ENCODE measurements at places on chromosomes 3 and 15.

GRCh38 chr3:126351771-126352475 is 5.3 kb downstream of the KLF15 start:
- DNase-seq = no peak

DNA sequence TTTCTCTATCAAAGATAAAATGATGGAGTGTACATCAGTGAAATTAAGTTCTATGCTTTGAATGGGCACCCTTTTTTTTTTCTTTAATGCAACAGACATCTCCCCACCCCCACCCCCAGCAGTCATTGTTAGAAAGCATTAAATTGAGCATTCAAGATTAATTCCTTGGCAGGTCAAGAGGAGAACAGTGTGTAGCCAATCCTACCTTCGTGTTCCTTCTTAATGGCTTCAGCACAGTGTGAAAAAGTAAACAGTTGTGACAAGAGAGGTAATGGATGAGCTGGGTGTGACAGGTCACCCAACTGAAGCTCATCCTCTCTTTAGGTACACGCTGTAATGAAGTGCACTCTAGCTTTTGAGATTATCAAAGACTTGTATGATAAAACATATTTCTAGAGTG is 198.5 kb upstream of the RARB start:
- DNase-seq = no peak

GRCh38 chr3:177787279-177788041 is 590.2 kb upstream of the TBL1XR1 start:
- DNase-seq = no peak

DNA sequence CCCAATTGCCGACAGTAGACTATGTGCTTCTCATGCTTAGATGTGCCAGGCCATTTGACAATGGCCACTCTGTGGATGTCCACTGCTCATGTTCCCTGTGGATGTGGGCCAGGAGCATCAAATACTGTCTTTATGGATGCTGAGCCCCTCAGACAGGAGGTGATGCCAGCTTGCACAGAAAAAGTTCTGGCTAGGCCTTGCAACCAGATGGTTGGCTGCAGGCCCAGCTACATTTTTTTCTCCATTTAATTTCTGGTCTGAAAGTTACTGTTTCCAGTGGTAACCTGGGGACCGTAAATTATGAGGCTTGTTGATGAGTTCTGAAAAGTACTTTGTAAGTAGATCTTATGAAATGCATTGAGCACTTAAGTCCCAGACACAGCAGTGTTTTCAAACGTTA is 228.5 kb downstream of the CHL1 start:
- no peak for DNase-seq

- no peak for DNase-seq
These were observed 67.2 kb upstream of the TSPAN3 start for GRCh38 chr15:77138167-77138522.

DNA sequence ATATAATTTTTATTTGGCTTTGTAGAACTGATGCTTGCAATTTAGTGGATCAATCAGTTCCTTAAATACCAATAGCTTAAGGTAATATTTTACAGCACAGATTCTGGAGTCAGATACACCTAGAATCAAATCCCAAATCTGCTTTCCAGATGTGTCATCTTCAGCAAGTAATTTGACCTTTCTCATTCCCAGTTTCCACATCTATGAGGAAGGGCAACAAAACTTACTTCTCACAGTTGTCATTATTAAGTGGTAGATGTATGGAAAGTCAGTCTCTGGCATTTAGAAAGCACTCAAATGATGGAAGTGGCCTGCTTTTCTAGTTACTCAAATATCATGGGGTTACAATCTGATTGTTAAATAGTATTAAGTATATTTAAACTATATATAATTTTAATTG is 767.0 kb downstream of the CADM2 start:
- no peak for DNase-seq

DNA sequence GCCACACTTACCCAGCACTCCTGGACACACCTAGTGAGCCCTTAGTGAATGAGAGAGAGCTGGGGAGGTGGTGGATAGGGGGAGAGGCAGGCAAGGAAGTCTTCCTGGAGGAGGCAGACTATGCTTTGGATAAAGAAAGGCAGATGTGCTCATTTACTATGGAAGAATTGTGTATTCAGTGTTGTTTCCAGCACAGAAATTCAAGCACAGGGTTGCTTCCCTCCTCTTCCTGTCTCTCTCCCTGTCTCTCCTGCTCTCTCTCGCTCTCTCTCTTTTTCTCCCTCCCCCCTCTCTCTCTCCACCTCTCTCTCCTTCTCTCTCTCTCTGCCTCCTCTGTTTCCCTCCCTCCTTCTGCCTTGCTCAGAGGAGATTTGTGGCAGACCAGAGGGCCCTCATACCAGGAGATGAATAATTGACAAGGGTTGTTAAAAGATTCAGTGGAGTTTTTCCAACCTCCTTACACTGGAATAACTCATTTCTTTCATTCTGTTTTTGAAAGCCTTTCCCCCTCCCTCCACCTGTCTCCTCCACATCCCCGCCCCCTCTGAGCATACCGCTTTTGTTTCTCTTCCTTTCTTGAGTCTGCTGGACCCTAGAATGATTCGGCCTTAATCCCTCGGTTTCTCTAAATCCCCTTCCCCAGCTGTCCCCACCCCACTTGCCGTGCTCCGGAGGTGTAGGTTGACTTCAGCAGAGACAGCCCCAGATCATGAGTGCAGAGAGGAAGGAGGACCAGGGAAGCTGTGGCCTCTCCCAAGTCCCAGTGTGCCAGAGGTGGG is 65.6 kb downstream of the CCDC33 start:
- DNase-seq = no peak

DNA sequence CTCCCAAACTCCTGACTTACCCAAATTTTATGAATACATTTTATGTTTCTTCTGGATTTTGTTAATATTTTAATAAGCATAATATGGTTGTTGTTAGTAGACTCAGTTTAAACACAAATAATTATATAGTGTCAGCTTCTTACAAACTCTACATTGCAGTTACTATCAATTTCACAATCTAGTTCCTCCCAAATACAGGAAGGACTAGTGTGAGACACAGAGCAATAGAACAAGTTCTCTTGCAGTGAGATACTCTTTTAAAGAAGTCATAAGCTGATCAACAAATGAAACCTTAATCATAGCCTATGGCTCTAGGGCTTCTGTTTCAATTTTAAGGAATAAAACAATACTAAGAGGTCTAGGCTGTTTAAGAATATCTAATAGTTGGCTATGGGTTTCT is 86.1 kb downstream of the SAMMSON start:
- no peak for DNase-seq

GRCh38 chr3:127457094-127457475 is 133.4 kb downstream of the TPRA1 start:
- no peak for DNase-seq

- no peak for DNase-seq
These were observed 21.9 kb upstream of the CPNE9 start for GRCh38 chr3:9681723-9682081.

DNA sequence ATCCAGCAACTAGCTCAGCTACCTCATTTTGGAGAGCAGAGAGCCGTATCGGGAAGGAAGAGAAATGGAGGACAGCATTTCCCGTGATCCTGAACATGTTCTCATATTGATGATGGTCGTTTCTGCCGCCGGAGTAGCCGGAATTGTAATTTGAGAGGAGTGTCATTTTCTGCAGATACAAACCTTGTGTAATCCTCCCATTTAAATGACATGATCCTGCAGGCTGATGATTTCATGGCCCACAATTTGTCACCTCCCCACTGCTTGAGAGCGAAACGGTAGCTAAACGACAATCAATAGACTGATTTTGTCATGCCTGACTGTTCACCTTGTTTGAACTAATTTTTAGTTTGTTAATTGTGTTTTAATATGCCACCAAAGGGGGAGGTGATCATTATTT is 126.5 kb upstream of the CNTN6 start:
- DNase-seq = no peak

DNA sequence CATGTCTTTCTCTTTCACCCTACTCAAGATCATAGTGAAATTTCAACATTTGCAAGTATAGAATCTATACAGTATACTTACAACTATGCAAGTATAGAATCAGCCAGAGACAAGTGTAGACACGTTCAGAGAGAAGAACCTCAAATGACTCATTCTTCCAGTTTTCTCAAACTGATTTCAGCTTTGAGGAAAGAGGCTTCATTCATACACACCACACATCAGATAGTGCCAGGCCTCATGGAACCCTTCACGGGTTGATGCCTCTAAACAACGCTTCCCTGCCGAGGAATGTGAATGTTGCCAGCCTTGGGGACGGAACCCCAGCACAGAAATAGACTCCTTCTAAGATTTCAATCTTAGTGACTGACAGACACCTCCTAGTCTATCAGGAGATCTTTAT is 135.7 kb downstream of the FOXP1 start:
- no peak for DNase-seq

DNA sequence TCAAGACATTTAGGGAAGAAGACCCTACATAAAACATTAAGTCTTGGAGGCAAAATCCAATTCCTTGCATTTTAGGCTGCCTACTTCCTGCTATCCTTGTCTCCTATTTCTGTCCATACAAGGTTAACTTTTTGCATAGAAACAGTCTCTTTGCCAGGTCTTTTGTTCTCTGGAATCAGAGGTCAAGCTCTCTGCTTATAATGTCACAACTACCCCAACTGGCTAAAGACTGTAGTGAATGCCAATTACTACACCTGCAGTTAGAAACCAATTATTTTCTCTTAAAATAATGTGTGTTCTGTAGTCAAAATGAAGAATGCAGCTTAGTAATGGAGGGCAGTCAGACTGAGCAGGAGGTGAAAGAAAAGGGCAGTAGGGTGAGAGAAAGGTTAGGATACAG is 856.2 kb downstream of the TUSC7 start:
- no peak for DNase-seq

DNA sequence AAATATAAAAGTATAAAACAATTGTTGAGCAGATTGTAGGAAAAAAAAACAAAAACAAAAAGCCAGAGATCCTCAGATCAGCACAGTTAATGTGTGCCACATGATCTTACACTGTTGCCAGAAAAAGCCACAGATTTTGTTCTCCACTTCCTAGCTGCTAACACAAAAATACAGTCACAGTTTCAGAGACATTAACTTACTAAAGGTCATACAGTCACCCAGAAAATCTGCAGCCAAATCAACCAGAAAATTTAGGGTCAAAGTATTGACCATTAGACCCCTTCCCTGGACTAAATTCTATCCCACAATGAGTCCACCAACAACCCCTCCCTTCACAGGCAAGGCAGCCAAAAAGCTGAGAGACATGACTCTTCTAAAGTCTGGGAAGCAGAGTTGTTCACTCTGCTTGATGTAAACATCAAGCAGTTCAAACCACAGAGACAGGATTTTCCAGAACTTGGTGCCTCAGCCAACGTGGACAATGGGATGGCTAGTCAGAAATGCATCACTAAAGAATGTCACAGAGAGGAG is 59.1 kb downstream of the SST start:
- DNase-seq = no peak

- DNase-seq = no peak
These were observed 35.9 kb downstream of the SATB1 start for GRCh38 chr3:18389108-18389733.

- no peak for DNase-seq
These were observed 8.7 kb downstream of the ATXN7 start for GRCh38 chr3:63872135-63872924.

DNA sequence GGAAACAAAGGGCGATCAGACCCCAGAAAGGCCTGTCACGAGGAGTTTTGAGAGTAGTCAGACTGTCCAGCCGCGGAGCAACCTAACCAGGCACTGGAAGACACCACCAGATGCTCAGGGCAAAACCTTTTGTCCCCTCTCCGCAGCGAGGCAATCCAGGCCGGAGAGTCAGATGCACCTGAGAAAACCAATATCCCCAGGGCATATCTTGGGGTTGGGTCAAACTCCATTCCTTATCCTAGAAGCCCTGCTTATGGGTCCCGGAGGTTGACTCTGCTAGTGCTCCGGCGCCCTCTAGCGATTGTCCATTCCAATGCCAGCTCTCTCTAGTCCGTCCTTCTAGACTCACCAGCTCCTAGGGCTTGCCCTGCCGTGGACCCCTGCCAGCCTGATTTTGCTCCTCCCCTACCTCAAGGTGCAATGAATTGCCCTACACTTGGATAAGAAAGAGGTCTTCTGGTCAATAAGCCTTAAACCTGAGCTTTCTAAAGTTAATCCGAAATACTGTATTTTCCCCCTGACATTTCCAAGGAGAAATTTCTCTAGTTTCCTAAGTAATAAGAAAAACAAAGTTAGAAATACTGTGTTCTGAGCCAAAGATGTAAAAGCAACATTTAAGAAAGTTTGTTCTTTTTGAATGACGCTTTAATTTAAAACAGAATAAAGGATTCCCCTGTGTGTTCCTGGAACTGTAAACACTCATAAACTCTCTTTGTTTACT is 5.5 kb downstream of the CPNE4 start:
- DNase-seq = no peak

DNA sequence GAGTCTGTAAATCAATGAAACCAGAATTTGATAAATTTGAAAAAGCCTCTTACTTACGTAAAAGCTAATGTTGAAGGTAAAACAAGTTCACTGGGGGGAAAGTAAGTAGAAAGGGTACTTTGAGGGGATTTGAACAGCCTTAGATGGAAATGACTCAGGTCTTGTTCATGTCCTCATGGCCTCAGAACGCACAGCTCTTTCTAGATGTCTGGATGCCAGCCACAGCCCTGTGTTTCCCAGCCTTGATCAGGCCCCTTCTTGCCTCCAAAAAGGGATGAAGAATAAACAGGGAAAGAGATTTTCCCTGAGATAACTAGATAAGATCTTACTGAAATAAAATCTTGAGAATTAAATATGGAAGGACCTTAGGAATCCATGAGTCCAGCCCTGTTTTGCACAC is 237.1 kb upstream of the GOLGA6L4 start:
- no peak for DNase-seq

DNA sequence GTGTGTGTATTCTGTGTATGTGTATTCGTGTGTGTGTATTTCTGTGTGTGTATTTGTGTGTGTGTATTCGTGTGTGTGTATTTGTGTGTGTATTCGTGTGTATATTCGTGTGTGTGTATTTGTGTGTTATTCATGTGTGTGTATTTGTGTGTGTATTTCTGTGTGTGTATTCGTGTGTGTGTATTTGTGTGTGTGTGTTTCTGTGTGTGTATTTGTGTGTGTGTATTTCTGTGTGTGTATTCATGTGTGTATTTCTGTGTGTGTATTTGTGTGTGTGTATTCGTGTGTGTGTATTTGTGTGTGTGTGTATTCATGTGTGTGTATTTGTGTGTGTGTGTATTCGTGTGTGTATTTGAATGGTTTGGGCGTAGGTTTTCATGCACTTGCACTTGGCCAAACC is 405.4 kb downstream of the SOX2 start:
- DNase-seq = no peak

GRCh38 chr15:80608688-80609087 is 86.4 kb upstream of the ABHD17C start:
- no peak for DNase-seq

- DNase-seq = no peak
These were observed 13.4 kb downstream of the GOLGB1 start for GRCh38 chr3:121736112-121736511.

DNA sequence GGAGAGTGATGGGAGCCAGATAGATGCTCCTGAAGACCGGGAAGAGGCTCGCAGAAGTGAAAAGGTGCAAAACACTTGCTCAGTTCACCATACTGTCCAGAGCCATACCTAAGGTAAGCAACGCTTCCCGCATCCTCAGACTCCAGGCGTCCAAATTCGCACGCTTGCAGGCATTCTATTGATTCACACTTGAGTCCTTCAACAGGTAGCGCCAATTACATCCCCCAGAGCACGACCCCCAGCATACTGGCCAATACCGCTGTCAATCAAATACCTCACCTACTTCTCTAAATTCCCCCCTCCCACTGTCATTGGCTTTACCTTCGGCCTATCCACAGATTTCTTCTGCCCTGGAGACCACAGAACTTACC is 361 bp upstream of the STXBP5L start:
- DNase-seq = no peak
